ENCODE measurements at places on chromosomes 1 and 21. TPM values are rescaled to one million over a fixed set of nuclear protein-coding genes. Genes with fewer than 3 reads are reported as not detected.
A peak's percentile ranks its signal among the peaks of the same experiment; 100 is the strongest.

DNA sequence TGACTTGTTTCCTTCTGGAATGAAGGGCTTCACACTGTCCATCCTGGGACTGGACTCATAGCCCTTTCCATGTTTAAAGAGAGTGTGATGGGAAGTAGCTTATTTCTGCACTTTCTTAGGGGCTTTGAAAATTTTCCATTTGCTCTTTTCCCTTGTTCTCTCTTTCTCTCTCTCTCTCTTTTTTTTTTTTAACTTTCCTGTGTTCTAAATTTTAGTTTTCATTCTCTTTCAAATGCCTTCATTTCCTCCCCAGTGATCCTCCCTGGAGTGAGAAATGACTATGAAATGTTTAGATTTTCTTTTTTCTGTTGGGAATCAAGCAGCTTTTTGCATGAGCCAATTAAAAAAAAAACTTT, 2.1 kb downstream of the AK4 start:
- no peak for DNase-seq

- DNase-seq: no peak
Observed at GRCh38 chr1:31781756-31782371, 17.7 kb upstream of the ADGRB2 start.

The TSPAN1 gene
- total RNA-seq: 106 TPM

The ARHGEF11 gene
- total RNA-seq: 125 TPM

The LRIG2 gene
- total RNA-seq: 30.3 TPM

The KCNK2 gene
- total RNA-seq: 48.7 TPM

GRCh38 chr1:32199717-32200072, 700 bp upstream of the CCDC28B start:
- DNase-seq: peak; percentile 60

GRCh38 chr1:16249596-16250241, 12.7 kb upstream of the CPLANE2 start:
- peak; percentile 53 for DNase-seq

All from stomach (tissue), 19 donors.